ENCODE measurements at places on chromosomes 2 and 18. TPM values are rescaled to one million over a fixed set of nuclear protein-coding genes. Genes with fewer than 3 reads are reported as not detected.

ADGRF3 gene
- polyA plus RNA-seq = 0.57 TPM

DARS1 gene
- polyA plus RNA-seq = 133 TPM

PROM2 gene
- not detected for polyA plus RNA-seq

TSPYL6 gene
- polyA plus RNA-seq = not detected

MARS2 gene
- polyA plus RNA-seq = 13.5 TPM

CNDP1 gene
- polyA plus RNA-seq = not detected

CPLX4 gene
- polyA plus RNA-seq = not detected

PXDN gene
- polyA plus RNA-seq = not detected

GKN1 gene
- polyA plus RNA-seq = not detected

NEU4 gene
- polyA plus RNA-seq = 0.16 TPM

ASAP2 gene
- not detected for polyA plus RNA-seq

CRACDL gene
- polyA plus RNA-seq = 0.18 TPM

ELOA2 gene
- polyA plus RNA-seq = not detected

FAM110C gene
- polyA plus RNA-seq = 0.79 TPM

EML4 gene
- 89.3 TPM for polyA plus RNA-seq

POTEJ gene
- polyA plus RNA-seq = not detected

RETSAT gene
- polyA plus RNA-seq = 18.1 TPM

TMEM17 gene
- polyA plus RNA-seq = not detected

CETN1 gene
- polyA plus RNA-seq = not detected

NCKAP5 gene
- not detected for polyA plus RNA-seq

SCN7A gene
- not detected for polyA plus RNA-seq

GCA gene
- polyA plus RNA-seq = 25.8 TPM

TMEM131 gene
- 8.0 TPM for polyA plus RNA-seq

PRSS56 gene
- not detected for polyA plus RNA-seq

DSG4 gene
- not detected for polyA plus RNA-seq

SLC8A1 gene
- polyA plus RNA-seq = not detected

TTL gene
- 6.3 TPM for polyA plus RNA-seq

INPP4A gene
- 27.9 TPM for polyA plus RNA-seq

SGPP2 gene
- 4.9 TPM for polyA plus RNA-seq

NYAP2 gene
- not detected for polyA plus RNA-seq

UGT1A3 gene
- not detected for polyA plus RNA-seq

RIT2 gene
- not detected for polyA plus RNA-seq

ADAM17 gene
- 14.3 TPM for polyA plus RNA-seq

PDE11A gene
- not detected for polyA plus RNA-seq

MC2R gene
- polyA plus RNA-seq = not detected

FEV gene
- not detected for polyA plus RNA-seq

COLEC12 gene
- not detected for polyA plus RNA-seq

IL37 gene
- polyA plus RNA-seq = not detected

EVA1A gene
- not detected for polyA plus RNA-seq

TWIST2 gene
- not detected for polyA plus RNA-seq

OBSL1 gene
- polyA plus RNA-seq = not detected

TEKT4 gene
- not detected for polyA plus RNA-seq
